Osteoblast (primary cell): ENCODE measurements at places on chromosomes 2 and 18. TPM values are rescaled to one million over a fixed set of nuclear protein-coding genes. Genes with fewer than 3 reads are reported as not detected.

The TRAPPC8 gene
- 47.0 and 48.0 TPM in 2 replicates for total RNA-seq

The ACP1 gene
- 80.0 and 85.7 TPM in 2 replicates for total RNA-seq

The AGAP1 gene
- 18.5 and 19.7 TPM in 2 replicates for total RNA-seq

The EVX2 gene
- total RNA-seq = under 0.01 TPM in 1 of 2 replicates, not detected in the other

The RUFY4 gene
- not detected in 2 replicates for total RNA-seq

The POTEJ gene
- not detected in 2 replicates for total RNA-seq

The MSGN1 gene
- not detected in 2 replicates for total RNA-seq

The SERPINB4 gene
- 0.29 TPM in 1 of 2 replicates, not detected in the other for total RNA-seq

The SEPTIN2 gene
- 394 and 418 TPM in 2 replicates for total RNA-seq

The NOSTRIN gene
- total RNA-seq = 0.59 and 1.4 TPM in 2 replicates

- H3K27me3 ChIP-seq = no peaks in the 10 kb centered on the region
- H3K27ac ChIP-seq = no peak overlapping the region
- no peak for DNase-seq
- H3K4me3 ChIP-seq = no peak overlapping the region
These were observed 34.9 kb downstream of the CABLES1 start for GRCh38 chr18:23170137-23170536.

DNA sequence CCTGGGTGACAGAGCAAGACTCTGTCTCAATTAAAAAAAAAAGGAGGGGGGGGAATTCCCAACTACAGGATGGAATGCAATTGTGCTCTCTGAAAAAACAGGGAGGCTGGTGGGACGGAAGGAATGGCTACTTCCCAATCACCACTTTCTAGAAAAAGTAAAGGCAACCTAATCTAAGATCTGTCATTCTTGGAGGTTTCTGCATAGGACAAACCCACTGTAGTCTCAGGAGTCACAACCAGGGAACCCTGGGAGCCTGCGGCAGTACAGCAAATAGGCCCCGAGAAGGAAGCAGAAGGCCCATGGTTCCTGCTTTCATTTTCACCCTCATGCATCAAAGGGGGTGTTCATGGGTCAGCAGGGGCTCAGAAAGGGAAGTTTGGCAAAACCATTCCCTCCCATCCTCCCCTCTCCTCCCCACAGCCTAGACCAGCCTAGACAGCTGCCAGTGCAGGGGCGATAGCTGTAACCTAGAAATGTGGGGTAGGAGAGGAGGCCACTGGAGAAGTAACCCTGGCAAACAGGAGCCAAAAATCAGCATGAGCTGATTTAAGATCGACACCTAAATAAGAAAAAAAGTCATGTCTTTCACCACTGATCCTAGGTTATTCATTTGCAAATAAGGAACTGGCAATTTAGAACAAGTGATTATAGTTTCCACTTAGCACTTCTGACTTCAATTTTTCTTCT, 48.0 kb downstream of the TRABD2A start:
- H3K4me1 ChIP-seq = no peaks in the 10 kb centered on the region
- H3K4me3 ChIP-seq = no peak overlapping the region
- H3K36me3 ChIP-seq = no peaks in the 10 kb centered on the region
- no peak overlapping the region for H3K27ac ChIP-seq

GRCh38 chr18:79787865-79788733, 9.6 kb upstream of the KCNG2 start:
- peaks cover 44% of the 10 kb centered on the region for H3K27me3 ChIP-seq
- H3K36me3 ChIP-seq = no peaks in the 10 kb centered on the region

GRCh38 chr2:50097148-50097547, 934.8 kb downstream of the NRXN1 start:
- DNase-seq = no peak
- H3K27ac ChIP-seq = no peak overlapping the region
- H3K4me1 ChIP-seq = no peaks in the 10 kb centered on the region
- H3K36me3 ChIP-seq = no peaks in the 10 kb centered on the region

- no peak overlapping the region for H3K27ac ChIP-seq
- no peak overlapping the region for H3K4me3 ChIP-seq
- no peak for DNase-seq
These were observed 168.5 kb downstream of the CBLN2 start for GRCh38 chr18:72375618-72376017.

DNA sequence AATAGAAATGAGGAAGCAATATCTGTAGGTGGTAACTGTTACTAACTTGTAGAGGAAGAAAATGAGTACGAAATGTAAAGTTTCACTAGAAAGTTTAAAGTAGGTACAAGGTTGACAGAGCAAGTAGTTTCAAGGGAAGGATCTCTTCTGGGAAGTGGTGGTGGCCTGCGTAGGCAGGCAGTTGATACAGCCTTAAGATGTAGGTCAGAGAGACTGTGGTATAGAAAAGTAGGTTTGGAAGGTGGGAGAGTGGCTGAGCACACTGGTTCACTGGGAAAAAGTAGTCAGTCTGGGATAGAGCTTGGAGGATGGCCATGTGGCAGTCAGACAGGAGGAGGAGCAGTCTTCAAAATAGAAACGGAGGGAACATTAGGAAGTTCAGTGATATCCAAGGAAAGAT, 23.5 kb downstream of the KDM3A start:
- H3K36me3 ChIP-seq = peaks cover 47% of the 10 kb centered on the region
- H3K4me1 ChIP-seq = no peaks in the 10 kb centered on the region
- no peaks in the 10 kb centered on the region for H3K27me3 ChIP-seq
- H3K4me3 ChIP-seq = no peak overlapping the region
- H3K27ac ChIP-seq = no peak overlapping the region

DNA sequence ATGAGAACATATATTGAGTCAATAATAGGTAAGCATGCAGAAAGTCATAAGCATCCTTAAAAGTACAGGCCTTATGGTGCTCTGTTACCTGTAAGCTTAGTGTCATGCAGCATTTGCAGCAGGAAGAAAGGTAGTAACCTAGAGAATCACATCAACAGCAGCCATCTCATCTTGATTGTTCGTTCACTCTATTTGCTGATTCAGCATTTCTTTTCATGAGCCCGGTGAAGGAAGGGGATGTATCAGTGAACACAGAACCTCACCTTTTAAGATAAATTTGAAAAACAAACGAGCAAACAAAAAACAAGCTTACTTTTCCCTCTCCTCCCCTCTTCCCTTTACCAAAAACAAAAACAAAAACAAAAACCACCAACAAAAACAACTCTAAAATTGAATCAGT, 89.9 kb downstream of the MIB1 start:
- H3K27ac ChIP-seq = no peak overlapping the region
- no peaks in the 10 kb centered on the region for H3K36me3 ChIP-seq
- H3K4me3 ChIP-seq = no peak overlapping the region
- DNase-seq = no peak

DNA sequence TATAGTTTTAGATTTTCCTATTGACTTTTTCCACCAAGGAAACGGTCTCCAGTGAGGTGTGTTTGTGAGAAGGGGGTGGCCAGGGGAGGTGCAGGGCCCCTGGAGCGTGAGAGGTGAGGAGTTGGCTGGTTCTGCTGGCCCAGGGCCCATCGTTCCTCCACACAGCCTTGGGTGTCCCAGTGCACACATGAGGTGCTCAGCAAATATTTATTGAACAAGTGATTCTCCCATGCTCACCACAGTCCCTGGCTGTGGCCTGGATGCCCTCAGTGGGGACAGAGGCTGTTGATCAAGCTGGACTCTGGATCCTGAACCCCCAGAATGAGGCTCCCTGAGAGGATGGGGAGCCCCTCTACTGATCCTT, 5.0 kb downstream of the HAAO start:
- peak; percentile 42 for DNase-seq
- H3K4me1 ChIP-seq = no peaks in the 10 kb centered on the region
- peaks cover 10% of the 10 kb centered on the region for H3K27me3 ChIP-seq
- no peak overlapping the region for H3K27ac ChIP-seq
- H3K36me3 ChIP-seq = no peaks in the 10 kb centered on the region

DNA sequence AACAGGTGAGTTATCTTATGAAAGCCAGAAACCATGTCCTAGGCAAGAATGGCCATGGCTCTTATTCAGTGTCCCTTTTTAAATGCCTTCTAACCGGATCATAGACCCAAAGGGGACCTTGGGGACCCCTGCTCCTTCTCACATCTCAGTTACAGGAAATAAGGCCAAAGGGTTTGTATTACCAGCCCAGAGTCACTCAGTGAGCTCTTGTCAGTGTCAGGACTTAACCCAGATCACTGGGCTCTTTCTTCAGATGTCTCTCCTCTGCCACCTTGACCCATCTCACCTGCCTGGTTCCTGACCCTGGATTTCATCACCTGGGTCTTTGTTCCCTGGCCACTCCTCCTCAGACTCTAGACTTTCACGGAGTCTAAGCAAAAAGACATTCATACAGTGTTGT, 556.7 kb downstream of the CMPK2 start:
- H3K36me3 ChIP-seq = no peaks in the 10 kb centered on the region
- DNase-seq = no peak
- H3K27me3 ChIP-seq = no peaks in the 10 kb centered on the region

DNA sequence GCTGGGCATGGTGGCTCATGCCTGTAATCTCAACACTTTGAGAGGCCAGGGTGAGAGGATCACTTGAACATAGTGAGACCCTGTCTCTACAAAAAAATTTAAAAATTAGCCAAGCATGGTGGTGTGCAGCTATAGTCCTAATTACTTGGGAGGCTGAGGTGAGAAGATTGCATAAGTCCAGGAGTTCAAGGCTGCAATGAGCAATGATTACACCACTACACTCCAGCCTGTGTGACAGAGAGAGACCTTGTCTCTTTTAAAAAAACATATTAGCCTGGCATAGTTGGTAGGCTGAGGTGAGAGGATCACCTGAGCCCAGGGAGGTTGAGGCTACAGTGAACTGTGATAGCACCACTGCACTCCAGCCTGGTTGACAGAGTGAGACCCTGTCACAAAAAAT, 13.7 kb downstream of the TRAPPC8 start:
- H3K4me3 ChIP-seq = no peak overlapping the region
- no peak for DNase-seq
- H3K4me1 ChIP-seq = peaks cover 15% of the 10 kb centered on the region
- H3K27ac ChIP-seq = no peak overlapping the region

- peaks cover 29% of the 10 kb centered on the region for H3K4me1 ChIP-seq
- no peaks in the 10 kb centered on the region for H3K36me3 ChIP-seq
- no peak overlapping the region for H3K4me3 ChIP-seq
- no peak for DNase-seq
- H3K27ac ChIP-seq = peak overlapping the region; percentile 96
- H3K27me3 ChIP-seq = no peaks in the 10 kb centered on the region
These were observed 20.8 kb downstream of the PXDN start for GRCh38 chr2:1723397-1724042.

DNA sequence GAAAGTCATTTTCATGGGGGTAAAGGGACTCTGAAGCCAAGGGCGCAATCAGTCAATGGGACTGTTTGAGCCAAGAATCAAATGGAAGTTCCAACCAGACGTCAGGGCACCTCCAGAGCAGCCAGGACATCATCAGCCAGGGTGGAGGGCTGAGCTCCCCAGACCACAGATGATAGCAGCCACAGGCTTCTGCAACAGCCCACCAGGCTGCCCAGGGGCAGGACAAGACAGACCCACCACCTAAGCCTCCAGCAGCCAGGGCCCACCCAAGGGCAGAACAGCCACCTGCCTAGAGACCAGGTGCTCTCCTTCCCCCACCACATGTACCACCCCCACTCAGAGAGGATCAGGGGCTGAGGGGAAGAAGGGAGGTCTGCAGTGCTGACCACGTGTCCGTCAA, 53.8 kb upstream of the SLC66A3 start:
- H3K4me3 ChIP-seq = no peak overlapping the region
- H3K27me3 ChIP-seq = peaks cover 20% of the 10 kb centered on the region
- H3K4me1 ChIP-seq = peaks cover 6% of the 10 kb centered on the region

- no peaks in the 10 kb centered on the region for H3K36me3 ChIP-seq
- no peaks in the 10 kb centered on the region for H3K27me3 ChIP-seq
- no peaks in the 10 kb centered on the region for H3K4me1 ChIP-seq
- no peak for DNase-seq
- H3K27ac ChIP-seq = no peak overlapping the region
- H3K4me3 ChIP-seq = no peak overlapping the region
These were observed 39.2 kb upstream of the LOXHD1 start for GRCh38 chr18:46696268-46696667.

- H3K4me1 ChIP-seq = peaks cover 19% of the 10 kb centered on the region
- H3K36me3 ChIP-seq = no peaks in the 10 kb centered on the region
- H3K27me3 ChIP-seq = no peaks in the 10 kb centered on the region
- DNase-seq = peak; percentile 61
- H3K27ac ChIP-seq = no peak overlapping the region
These were observed 124.7 kb downstream of the ACKR3 start for GRCh38 chr2:236694146-236694888.

DNA sequence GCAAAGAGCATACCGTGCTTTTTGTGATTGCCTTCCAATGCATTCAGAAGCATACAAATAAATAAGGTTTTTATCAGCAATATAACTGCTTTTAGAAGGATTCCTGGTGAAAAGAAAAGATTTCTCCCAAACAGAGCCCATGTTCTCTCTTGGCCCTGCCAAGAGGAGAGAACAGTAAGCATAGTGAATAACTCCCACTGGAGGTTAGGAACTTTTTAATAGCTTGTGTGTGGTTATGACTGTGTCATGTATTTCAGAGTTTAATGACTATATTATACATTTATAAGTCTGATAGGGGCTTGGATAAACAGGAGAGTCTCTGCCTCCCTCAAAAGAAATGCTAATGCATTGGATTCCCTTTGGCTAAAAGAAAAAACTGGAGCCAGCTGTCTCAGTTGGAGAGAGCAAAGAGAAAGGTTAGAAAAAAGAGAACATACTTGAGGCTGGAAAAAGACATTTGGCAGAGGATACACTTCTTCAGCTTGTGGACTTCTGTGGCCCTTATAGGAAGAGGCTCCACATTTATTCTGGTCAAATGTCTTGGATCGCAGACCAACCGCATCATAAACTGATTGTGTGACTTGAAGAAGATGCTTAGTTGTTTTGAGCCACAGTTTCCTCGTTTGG, 63.0 kb upstream of the SPRED2 start:
- peak; percentile 83 for DNase-seq
- H3K4me1 ChIP-seq = peaks cover 4% of the 10 kb centered on the region
- no peaks in the 10 kb centered on the region for H3K27me3 ChIP-seq
- H3K4me3 ChIP-seq = no peak overlapping the region
- no peak overlapping the region for H3K27ac ChIP-seq
- no peaks in the 10 kb centered on the region for H3K36me3 ChIP-seq

- no peak overlapping the region for H3K27ac ChIP-seq
- H3K36me3 ChIP-seq = no peaks in the 10 kb centered on the region
- H3K4me3 ChIP-seq = no peak overlapping the region
- peaks cover 9% of the 10 kb centered on the region for H3K27me3 ChIP-seq
- no peaks in the 10 kb centered on the region for H3K4me1 ChIP-seq
- no peak for DNase-seq
These were observed 49.3 kb downstream of the TNP1 start for GRCh38 chr2:216810399-216811160.
